COR-L47 (cell line): ENCODE measurements at places on chromosomes 3 and 15.

DNA sequence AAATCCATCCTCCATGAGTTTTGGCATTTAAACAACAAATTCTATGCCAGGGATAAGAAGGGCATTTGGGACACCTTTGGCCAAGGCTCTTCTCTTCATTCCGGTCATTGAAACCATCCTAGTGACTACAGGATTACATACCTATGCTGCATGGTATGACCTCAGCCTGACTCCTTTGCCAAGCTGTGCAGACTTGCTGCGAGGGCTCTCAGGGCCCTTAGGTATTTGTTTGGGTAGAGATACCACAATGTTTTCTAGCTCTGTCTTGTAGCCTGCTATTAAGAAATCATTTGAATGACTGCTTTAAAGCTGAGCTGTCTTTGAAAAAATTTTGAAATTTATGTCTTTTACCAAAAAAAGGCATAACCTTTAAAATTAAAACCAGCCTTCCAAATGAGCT, 749.8 kb upstream of the SGO1 start:
- DNase-seq, result no peak

GRCh38 chr3:43004282-43004681, 25.2 kb downstream of the GASK1A start:
- DNase-seq, result no peak

GRCh38 chr15:99436542-99437314, 129.1 kb upstream of the MEF2A start:
- no peak for DNase-seq

GRCh38 chr3:25589104-25589782, 75.5 kb downstream of the TOP2B start:
- DNase-seq, result no peak

- DNase-seq, result no peak
Measured at GRCh38 chr15:101501703-101502373, 12.3 kb upstream of the PCSK6 start.

- DNase-seq, result no peak
Measured at GRCh38 chr15:83733206-83733605, 79.3 kb downstream of the ADAMTSL3 start.

DNA sequence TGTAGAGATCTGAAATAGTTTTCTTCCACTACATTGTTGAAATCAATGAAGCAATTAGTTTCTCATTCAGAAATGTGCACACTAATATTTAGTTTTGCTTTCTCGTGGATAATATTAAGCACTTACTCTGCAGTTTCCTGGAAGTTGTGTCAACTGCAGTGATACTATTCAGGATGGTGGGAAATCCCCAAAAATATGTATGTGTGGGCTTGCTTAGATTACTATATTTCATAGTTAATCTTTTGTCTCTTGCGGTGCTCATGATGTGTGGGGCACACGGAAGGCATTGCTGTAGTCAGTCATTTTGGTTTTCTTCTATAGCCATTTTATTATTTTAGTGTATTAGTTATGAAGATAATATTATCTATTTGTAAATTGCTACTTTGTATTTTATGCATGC, 19.7 kb downstream of the RAB11A start:
- no peak for DNase-seq

- DNase-seq, result no peak
Measured at GRCh38 chr15:25624504-25625177, 185.8 kb upstream of the UBE3A start.

GRCh38 chr3:126433105-126433430, 38.4 kb downstream of the CFAP100 start:
- DNase-seq, result no peak
